ENCODE measurements at places on chromosomes 3 and 15.

GRCh38 chr3:55923626-55924025 lies 436.5 kb upstream of the WNT5A start:
- DNase-seq = no peak

DNA sequence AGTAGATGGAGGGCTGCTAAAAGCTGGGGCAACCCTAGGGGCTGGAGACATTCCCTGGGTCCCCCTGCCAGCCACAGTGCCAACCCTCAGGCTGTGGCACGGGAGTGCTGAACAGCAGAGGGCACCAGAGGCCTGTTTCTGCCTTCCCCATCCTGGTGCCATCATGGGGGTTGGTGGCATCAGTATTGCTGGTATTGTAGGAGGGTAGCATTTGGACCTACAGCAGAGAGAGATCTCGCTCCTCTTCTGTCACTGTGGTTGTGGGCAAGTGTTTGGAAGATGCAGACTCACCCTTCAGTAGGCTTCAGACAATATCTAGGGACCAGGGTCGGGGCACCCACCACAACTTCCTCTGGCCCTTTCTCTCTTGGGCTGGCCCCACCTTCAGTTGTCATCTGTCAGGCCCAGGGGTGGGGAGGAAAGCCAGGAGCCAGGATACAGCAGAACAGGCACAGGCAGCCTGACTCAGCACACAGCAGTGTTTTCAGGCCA lies 123.5 kb downstream of the RPLP1 start:
- DNase-seq = peak; percentile 42

GRCh38 chr3:41405466-41405865 lies 206.2 kb downstream of the CTNNB1 start:
- DNase-seq = no peak

- DNase-seq = no peak
These were observed 1.7 kb upstream of the DLL4 start for GRCh38 chr15:40927495-40927872.

Measured in fibroblast of pulmonary artery (primary cell).